Ammon's horn (tissue), 1 donor: ENCODE measurements at places on chromosomes 3 and 15.

GRCh38 chr3:129268396-129268795 lies 10.3 kb upstream of the HMCES start:
- no peak for DNase-seq

- DNase-seq: no peak
These were observed 271.9 kb downstream of the FOXP1 start for GRCh38 chr3:71311661-71312046.

DNA sequence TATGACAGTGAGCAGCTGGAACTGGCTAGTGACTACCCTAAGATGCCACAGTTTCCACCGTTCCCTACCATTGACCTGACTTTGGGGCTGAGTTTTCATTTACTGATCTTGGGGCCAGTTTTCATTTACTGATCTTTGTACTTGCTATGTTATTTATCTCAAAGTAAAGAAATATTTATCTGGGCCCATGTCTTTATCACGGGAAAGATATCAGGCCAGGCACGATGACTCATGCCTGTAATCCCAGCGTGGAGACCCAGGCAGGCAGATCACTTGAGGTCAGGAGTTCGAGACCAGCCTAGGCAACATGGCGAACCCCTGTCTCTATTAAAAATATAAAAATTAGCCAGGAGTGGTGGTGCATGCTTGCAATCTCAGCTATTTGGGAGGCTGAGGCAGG lies 83.5 kb downstream of the EOMES start:
- DNase-seq: no peak

DNA sequence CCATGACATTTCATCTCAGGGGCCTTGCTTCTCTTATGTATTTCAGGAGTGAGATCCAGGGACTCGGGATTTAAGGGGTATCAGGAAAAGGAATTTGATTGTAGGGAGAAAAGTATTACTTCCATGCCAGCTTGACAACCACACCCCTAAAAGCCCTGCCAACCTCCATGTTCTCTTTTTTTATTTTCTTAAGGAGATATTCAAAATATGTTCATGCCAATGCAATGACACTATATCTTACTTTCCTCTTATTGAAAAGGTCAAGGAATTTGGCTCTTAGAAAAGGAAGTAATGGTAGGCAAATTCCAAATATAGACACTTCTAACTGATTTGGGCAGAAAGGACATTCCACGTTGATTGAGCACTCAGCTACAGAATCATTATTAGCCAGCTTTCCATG lies 407.5 kb upstream of the NECTIN3 start:
- DNase-seq: no peak

DNA sequence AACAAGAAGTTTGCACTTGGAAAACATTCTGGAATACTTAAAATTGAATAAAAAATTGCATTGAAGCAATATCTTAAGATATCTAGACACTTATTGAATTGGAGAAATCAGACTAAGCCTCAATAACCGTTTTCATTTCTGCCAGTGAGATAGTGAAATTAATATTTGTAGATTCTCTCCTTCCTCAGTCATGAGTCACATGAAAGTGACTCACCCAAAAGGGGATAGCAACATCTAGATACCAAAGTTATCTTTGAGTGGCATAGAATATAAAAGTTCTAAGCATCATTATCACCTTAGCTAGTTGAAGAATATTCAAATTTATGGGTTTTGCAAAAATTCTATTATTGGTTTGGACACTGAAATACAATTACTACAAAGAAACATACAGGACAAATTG lies 614.8 kb upstream of the ZNF717 start:
- no peak for DNase-seq

- no peak for DNase-seq
These were observed 56.3 kb downstream of the TJP1 start for GRCh38 chr15:29765898-29766527.
